Activated CD8-positive, alpha-beta memory T cell treated with anti-CD3 and anti-CD28 coated beads for 24 hours (primary cell): ENCODE measurements at places on chromosomes 7 and 10.

GRCh38 chr7:17408245-17408903, 109.9 kb downstream of the AHR start:
- no peak for DNase-seq

GRCh38 chr7:84536271-84536870, 341.8 kb upstream of the SEMA3A start:
- DNase-seq, result no peak

DNA sequence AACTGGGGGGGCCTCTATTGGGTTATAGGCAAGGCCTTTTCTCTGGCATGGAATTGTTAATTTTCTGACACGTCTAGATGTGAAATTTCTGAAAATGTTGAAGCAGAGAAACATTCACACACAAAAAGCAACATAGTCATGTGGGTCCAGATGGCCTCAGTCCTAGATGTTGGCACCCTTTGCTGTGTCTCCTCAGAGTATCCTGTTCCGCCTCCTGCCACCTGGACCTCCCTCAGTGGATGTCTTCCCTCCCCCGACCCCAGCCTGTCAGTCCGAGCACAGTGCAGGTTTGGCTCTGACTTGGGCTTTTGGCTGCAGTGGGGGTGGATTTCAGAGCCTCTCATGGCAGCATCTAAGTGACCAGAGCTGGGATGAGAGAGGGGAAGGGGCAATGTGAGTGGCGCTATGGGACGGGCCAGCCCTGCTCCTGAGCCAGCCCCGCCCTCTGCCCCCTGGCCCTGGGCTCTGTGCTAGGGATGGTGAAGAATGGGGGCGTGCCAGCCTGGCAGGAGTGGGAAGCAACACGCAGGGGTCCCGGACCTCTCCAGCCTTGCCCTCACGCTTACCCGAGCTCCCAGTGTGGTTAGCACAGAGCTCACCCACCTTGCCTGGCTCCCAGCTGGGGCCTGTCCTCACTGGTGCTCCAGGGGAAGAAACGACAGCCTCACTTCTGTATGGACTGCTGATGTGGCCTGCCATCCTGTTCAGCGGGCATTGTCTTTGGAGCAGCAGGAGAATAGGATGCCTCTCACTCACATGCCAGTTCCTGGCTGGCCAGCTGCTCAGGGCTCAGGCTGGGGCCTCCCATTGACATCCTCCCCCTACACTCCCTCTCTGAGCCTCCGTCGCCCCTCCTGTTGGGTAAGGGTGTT, 6.2 kb downstream of the ATP6V0E2 start:
- no peak for DNase-seq

DNA sequence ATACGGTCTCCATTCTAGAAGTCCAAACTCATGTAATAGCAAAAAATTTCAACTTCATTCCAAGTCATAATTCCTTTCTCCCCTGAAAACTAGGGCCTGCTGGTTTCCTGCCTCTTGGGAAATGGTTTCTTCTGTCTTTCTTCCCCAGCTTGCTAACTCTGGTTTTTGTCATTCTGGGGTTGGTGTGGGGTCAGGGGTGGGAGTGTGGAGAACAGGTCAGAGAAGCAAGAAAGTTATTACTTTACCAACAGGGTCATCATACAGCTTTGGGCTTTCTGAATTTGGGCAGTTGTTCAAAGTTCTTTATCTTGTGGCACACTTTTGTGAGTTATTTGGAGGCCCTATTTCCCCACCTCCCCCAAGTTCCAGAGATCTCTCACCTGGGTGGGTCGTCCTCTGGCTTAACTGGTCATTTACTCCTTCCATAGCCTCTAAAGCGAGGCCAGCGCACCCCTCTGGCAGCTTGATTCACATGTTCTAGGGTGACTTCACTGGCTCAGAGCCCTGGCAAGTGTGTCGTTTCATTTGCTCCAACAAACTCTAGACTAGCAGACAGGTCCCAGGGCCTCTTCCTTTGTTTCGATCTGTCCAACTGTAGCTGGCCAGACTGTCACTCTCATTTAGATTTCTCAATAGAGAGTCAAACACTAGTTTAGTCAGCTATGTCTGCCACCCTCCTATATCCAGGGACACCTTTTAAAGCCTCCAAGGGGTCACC, 161.2 kb downstream of the JCAD start:
- DNase-seq, result no peak

DNA sequence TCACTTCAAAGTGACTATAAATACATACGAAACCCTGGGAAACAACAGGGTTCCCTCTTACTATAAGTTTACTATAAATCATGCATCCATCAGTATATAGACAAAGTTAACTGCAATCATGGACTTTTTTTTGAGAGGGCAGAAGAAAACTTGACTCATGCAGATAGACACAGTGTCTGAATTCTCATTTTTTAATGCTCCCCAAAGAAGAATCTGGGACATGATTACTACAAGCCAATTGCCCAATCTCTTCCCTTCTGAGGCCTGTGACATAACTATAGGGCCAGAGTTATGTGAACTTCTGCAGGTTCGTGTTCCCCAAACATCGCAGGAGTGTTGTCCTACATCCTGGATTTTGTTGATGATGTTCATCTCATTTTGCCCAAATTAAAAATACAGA, 376.5 kb downstream of the KCNMA1 start:
- DNase-seq, result no peak

DNA sequence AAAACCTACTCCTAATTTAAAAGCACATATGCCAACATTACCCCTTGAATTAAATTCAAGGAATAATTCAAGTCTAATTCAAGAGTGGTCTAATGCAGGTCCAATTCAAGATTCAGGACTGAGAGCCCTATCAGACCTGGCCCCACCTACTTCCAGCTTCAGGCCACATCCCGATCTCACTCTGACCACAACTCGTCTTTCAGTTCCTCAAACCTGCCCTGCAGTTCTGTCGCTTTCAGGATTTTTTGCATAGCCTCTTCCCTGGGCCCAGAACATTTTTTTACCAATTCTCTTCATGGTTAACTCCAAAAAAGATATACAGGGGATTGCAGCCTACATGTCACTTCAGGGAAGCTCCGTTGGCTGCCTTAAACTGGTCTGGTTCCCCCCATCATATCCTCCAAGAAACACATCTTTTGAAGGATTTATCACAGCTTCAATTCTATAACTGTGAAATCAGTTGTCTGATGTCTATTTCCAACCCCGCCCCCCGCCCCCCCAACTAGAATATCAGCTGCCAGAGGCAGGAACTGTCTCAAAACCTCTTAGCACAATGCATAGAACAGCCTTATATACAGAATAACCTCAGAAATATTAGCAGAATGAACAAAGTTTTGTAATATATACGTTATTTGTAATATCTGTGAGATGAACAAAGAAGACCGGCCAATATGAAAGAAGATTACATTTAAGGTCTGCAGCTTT, 20.8 kb downstream of the CCDC6 start:
- no peak for DNase-seq

DNA sequence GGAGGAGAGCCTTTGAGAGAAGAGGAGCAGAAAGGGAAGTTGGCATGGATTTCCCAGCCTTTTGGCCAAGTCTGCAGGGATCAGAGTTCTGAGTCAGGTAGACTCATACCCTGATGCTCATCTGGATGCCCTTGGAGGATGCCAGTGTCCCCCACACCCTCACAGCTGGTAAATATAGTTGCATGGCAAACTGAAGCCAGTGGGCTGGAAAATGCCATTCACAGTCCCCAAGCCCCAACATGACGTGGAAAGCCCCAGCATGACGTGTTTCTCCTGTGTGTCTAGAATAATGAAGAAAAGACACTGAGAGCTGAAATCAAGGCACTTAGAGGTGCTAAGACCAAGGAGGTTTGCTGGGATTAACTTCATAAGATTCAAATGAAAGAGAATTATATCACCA, 24.8 kb upstream of the APBB1IP start:
- DNase-seq, result no peak

DNA sequence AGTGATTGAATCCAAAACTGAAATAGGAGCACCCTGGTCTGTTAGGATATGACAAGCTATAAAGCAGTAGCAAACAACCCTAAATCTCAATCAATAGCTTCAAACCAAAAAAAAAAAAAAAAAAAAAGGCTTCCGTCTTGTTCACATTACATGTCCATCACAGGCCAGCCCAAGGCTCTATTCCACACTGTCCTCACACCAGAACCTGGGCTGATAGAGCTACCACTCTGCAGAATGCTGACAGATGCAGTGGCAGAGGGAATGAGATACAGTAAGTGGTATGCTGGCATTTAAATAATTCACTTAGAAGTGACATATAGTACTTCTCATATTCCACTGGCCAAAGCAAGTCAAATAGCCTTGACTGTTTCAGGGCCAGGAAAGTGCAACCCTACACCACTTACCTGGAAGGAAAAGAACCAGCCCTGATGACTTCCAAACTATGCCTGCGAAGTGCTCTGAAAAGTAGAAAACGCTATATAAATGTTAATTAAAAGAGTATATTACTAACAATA, 5.8 kb downstream of the CDCA7L start:
- DNase-seq, result peak; percentile 69

GRCh38 chr10:35637462-35637861, 4.6 kb downstream of the FZD8 start:
- no peak for DNase-seq

- DNase-seq, result no peak
Measured at GRCh38 chr7:29555061-29555460, 8.6 kb upstream of the PRR15 start.

GRCh38 chr7:140745266-140746058, 49.0 kb downstream of the NDUFB2 start:
- DNase-seq, result no peak

- DNase-seq, result peak; percentile 47
Measured at GRCh38 chr10:48511066-48511874, 93.6 kb downstream of the ARHGAP22 start.

GRCh38 chr10:9792181-9792580, 1225.5 kb upstream of the CELF2 start:
- no peak for DNase-seq

DNA sequence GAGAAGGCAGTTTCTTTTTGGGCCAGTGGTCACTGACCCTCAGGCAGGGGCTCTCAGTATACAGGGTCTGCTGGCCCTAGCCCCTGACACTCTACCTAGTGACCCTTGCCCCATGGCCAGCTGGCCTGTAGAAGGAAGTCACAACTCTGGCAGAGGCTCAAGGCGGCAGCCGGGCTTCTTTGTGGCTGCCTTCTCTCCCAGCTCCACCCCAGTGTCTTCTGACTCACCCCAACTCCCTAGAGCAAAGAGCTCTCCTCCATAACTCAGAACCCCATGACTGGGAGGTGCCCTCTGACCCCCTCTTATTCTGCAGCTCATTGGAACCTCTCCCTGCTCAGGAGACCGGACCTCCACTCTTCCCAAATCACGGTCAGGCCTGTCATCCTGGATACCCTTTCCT, 358.2 kb downstream of the FGFR2 start:
- no peak for DNase-seq

- no peak for DNase-seq
Measured at GRCh38 chr7:151732834-151733592, 143.9 kb downstream of the PRKAG2 start.

DNA sequence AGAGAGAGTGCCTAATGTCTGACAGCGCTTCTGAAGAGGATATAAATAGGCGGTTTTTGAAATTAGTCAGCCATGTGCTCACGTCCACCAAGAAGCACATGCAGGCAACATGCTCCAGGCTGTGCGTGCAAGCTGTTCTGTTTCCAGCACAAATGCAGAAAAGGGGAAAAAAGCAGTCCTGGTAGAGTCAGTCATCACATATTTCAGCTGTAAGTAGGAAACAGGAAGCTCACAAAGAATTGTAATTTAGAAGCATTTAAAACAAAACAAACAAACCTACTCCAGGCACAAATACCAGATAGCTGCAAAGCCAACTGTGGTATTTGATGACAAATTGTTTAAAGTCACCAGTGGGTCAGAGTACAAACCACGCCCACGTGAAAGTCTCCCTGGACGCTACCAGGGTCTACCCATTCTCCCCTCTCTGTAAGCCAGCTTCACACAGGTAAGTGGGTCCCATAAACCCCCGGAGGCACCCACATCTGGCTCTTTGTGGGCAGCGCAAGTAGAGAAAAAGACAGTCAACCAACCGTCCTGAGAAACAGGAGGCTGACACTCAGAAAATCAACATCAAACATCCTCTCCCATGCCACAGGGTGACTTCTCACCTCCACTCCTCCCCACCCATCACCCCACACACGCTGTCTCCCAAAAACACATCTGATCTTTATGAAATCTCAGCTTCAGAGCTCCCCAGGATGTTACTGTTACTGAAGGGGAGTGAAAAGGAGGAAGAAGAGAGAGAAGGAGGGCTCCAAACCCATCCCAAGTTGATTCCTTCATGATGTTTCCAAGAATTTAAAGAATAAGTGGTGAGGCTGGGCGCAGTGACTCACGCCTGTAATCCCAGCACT, 186.4 kb downstream of the FAM107B start:
- peak; percentile 75 for DNase-seq

DNA sequence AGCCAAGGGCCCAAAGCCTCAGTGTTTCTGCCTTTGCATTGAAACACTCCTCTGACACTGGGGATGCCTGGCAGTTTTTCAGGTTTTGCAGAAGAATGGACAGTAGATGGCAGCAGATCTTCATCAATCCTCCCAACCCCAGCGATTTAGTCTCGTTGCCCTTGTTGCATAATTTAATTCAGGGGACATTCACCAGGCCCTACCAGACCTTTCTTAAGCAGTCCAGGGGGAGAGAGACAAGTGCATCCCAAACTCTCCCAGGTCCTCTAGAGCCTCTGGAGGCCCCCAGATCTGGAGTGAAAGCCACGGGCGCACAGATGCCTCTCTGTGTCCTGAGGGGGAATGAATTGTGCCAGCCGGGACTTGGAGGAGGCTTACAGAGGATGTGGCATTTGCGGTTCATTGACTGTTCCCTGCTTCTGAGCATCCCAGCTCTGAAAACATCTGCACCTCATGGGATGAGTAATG, 29.6 kb downstream of the MINDY4 start:
- no peak for DNase-seq

DNA sequence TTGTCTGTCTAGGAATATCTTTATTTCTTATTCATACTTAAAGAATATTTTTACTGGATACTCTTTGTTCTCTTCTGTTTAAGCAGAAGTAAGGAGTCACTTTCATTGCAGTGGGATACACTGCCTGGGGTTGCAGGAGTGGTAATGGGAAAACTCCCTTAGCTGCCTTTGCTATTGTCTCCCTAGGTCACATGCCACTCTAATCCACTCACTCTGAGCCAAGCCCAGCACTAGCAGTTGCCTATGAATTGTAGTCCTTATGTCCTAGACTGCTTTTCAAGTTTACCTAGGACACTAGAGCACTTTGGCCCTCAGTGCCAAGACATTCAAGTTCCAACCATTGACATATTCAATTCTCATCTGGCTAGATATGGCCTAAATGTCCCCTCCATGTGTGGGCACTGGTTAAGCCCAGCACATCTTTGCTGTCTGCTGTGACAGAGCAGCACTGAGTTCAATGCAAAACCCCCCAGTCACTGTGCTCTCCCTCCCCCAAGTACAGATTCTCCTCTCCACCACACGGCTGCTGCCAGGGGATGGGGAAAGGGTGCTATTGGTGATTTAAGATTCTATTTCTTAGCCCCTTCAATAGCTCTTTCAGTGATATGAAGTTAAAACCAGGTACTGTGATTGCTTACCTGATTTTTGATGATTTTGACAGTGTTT, 991.7 kb upstream of the KCND2 start:
- no peak for DNase-seq

- DNase-seq, result no peak
Measured at GRCh38 chr7:139726485-139726869, 51.3 kb downstream of the HIPK2 start.

GRCh38 chr7:70585071-70585470, 546.9 kb upstream of the GALNT17 start:
- no peak for DNase-seq
